ENCODE measurements at places on chromosomes 4 and X.

- no peaks in the 10 kb centered on the region for H3K27me3 ChIP-seq
- peaks cover 15% of the 10 kb centered on the region for H3K4me1 ChIP-seq
- no peak for DNase-seq
Measured at GRCh38 chrX:42093756-42094155, 170.4 kb upstream of the CASK start.

DNA sequence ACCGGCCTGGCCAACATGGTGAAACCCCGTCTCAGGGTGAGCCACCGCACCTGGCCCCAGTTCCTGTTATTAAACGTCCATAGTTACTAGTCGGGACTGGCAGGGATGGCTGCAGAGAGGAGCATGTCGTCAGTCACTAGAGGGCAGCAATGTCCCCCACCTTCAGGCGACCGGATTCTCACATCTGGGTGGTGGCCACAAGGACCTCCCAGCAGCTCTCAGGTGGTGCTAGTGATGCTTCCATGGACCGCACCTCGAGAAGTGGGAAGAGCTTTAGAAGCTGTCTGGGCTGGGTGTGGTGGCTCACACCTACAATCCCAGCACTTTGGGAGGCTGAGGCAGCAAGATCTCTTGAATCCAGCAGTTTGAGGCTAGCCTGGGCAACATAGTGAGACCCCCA, 13.3 kb upstream of the IL3RA start:
- H3K4me1 ChIP-seq: peaks cover 6% of the 10 kb centered on the region
- peak; percentile 44 for DNase-seq
- H3K4me3 ChIP-seq: no peak overlapping the region
- H3K36me3 ChIP-seq: no peaks in the 10 kb centered on the region
- H3K27ac ChIP-seq: no peak overlapping the region
- peaks cover 13% of the 10 kb centered on the region for H3K27me3 ChIP-seq

DNA sequence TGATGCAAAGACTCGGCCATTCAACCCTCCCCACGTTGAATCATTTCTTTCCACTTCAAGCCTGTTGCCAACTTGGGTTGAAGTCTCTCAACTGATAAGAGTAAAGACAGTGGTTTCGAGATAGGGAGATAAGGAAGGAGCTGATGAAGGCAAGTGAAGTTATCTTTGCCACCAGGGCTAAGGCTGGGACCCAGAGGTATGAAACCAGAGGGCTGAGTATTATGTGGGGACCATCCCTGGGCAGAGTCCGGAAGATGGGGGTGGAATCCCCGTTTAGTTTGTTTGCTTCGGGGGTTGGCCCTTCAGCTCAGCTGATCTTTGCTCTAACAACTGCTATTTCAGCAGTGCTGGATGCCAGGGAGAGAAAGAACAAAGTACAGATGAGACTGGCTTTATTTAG, 2.3 kb upstream of the XPNPEP2 start:
- peaks cover 10% of the 10 kb centered on the region for H3K27me3 ChIP-seq
- H3K36me3 ChIP-seq: no peaks in the 10 kb centered on the region
- DNase-seq: no peak
- no peak overlapping the region for H3K4me3 ChIP-seq
- no peak overlapping the region for H3K27ac ChIP-seq
- peaks cover 24% of the 10 kb centered on the region for H3K4me1 ChIP-seq

DNA sequence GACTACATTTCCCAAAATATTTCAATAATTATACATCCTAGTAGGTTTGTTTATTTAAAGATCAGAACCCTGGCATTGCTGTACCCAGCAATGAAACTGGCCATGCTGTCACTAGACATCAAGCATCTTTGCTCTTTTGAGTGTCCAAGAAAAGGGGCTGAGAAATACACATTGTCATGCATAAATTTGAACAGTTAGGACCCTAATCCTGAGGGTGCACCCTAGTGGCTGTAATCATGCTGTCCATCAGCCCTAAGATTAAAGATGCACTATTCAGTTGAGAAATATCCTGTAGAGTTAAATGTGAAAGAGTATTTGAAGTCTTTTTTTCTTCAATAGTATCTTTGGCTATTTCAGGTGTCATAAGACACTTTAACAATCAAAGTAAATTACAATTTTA, 108.8 kb downstream of the NFKB1 start:
- H3K4me1 ChIP-seq: peaks cover 3% of the 10 kb centered on the region
- peaks cover 47% of the 10 kb centered on the region for H3K36me3 ChIP-seq
- H3K27me3 ChIP-seq: no peaks in the 10 kb centered on the region
